ENCODE measurements at places on chromosomes 13 and 19.

GRCh38 chr13:113724016-113724758 is 34.8 kb upstream of the TMEM255B start:
- DNase-seq = no peak

GRCh38 chr13:36107521-36107920 is 23.7 kb downstream of the DCLK1 start:
- no peak for DNase-seq

DNA sequence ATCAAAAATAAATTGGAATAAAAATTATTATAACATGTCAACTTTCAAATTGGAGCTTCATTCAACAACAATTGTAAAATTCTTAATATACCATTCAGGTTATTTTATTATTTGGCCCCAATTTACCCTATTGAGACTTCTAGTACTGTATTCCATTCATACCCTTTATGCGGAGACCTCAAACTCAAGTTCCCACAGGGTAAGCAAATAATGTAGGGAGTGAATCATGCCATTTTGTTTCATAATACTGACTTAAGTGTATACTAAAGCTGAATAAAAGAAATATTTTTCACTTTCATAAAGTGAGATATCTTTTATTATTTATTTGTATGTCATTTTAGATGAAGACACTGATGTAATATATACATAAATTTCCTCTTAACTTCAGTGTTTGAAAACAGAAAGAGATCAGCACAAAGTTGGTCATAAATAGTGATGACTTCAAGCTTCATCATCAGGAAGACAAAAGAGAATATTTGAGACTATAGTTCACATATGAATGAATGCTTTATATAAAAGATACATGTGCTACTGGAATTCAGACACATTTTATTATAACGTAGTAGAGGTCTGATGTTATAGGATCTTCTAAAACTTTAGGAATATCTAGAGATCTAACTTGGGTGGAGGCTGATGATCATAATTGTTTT is 894.4 kb upstream of the PCDH9 start:
- no peak for DNase-seq

GRCh38 chr19:53333066-53333462 is 485 bp upstream of the ZNF845 start:
- DNase-seq = no peak

DNA sequence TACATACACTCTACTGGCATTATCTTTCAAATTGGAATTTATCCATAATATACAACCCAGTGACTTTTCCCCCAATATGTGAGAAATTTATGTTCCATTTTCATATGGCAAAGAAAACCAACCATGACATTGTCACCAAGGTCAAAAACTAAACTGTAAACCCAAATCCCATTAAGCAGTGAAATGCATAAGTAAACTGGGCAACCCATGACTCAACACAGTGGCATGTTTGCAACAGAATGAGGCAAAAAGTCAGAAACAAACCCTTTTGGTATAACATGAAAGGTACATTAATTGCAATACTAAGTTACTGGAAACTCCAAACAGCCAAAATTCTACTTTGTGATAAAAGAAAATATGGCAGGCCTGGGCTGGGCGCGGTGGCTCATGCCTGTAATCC is 4.9 kb downstream of the ZNF878 start:
- no peak for DNase-seq
